ENCODE measurements at places on chromosomes 6 and 20. TPM values are rescaled to one million over a fixed set of nuclear protein-coding genes. Genes with fewer than 3 reads are reported as not detected.

TAAR9 gene
- total RNA-seq, result not detected

FAM184A gene
- total RNA-seq, result 0.53 TPM

PRSS16 gene
- 12.2 TPM for total RNA-seq

CASP8AP2 gene
- total RNA-seq, result 3.7 TPM

TMX4 gene
- 11.5 TPM for total RNA-seq

CST2 gene
- not detected for total RNA-seq

KLHDC3 gene
- total RNA-seq, result 61.0 TPM

HDGFL1 gene
- not detected for total RNA-seq

NCR2 gene
- not detected for total RNA-seq

PRICKLE4 gene
- 1.4 TPM for total RNA-seq

CD40 gene
- 7.4 TPM for total RNA-seq

LBP gene
- total RNA-seq, result not detected

KAT14 gene
- 12.5 TPM for total RNA-seq

MAD2L1BP gene
- 26.0 TPM for total RNA-seq

TFAP2B gene
- 0.70 TPM for total RNA-seq

DACT2 gene
- 0.16 TPM for total RNA-seq

ESR1 gene
- 0.49 TPM for total RNA-seq

HLA-DRB1 gene
- total RNA-seq, result not detected

OVOL2 gene
- 14.6 TPM for total RNA-seq

SIRPD gene
- not detected for total RNA-seq

ZMYND8 gene
- 11.8 TPM for total RNA-seq

ULBP3 gene
- 4.6 TPM for total RNA-seq

RWDD2A gene
- total RNA-seq, result 1.8 TPM

TRIM40 gene
- total RNA-seq, result not detected

OPRM1 gene
- total RNA-seq, result not detected

C20orf141 gene
- not detected for total RNA-seq

GSTA3 gene
- not detected for total RNA-seq

METTL24 gene
- total RNA-seq, result not detected

WFDC12 gene
- total RNA-seq, result not detected

GRM1 gene
- not detected for total RNA-seq

VIP gene
- not detected for total RNA-seq

F13A1 gene
- not detected for total RNA-seq

GCNT2 gene
- 1.4 TPM for total RNA-seq

DEFB116 gene
- total RNA-seq, result not detected

CCN6 gene
- total RNA-seq, result 0.31 TPM

UST gene
- total RNA-seq, result 4.3 TPM

All from hair follicular keratinocyte (primary cell).